ENCODE measurements at places on chromosomes 5 and 9. TPM values are rescaled to one million over a fixed set of nuclear protein-coding genes. Genes with fewer than 3 reads are reported as not detected.

Gene MCCC2
- 32.3 TPM for total RNA-seq

Gene TRAPPC13
- 18.0 TPM for total RNA-seq

- DNase-seq: no peak
Measured at GRCh38 chr5:161305601-161306000, 240.9 kb downstream of the GABRB2 start.

DNA sequence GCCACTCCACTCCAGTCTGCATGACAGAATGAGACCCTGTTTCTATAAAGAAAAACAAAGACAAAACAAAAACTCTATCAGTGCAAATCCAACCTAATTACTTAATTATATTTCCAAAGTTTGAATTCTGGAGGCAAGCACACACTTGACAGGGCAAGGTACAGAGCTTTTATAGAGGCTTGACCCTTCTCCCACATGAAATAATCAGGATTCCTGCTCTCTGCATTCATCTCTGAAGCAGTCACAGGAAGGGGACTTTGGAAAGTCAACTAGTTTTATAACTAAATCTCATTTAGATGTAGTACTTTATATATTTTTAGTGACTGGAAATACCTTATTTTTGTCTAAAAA is 91.9 kb upstream of the CHD1 start:
- no peak for DNase-seq

DNA sequence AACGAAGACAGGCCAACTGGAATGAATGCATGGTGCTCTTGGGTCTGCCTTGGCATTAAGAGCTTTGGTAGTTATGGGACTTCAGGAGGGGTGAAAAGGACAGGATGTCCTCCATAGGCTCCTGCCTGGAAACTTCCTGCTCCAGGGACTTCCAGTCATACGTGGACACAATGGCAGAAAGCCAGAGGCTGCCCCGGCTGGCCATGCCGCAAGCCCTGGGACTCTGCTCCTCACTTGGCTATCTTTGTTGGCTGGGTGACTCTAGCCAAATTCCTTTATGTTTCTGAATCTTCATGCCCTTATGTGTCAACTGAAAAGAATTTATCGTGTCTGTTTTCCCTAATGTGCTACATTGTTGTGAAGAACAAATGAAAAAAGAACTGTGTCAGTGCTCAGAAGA is 136.9 kb downstream of the SIL1 start:
- no peak for DNase-seq

GRCh38 chr5:57327561-57328367 is 153.9 kb downstream of the GPBP1 start:
- DNase-seq: no peak

GRCh38 chr5:40928886-40929448 is 19.7 kb downstream of the C7 start:
- no peak for DNase-seq

GRCh38 chr5:127421471-127421870 is 96.0 kb upstream of the PRRC1 start:
- no peak for DNase-seq

Data from type B pancreatic cell (in vitro differentiated cells).